ENCODE measurements at places on chromosomes 1 and 21.

DNA sequence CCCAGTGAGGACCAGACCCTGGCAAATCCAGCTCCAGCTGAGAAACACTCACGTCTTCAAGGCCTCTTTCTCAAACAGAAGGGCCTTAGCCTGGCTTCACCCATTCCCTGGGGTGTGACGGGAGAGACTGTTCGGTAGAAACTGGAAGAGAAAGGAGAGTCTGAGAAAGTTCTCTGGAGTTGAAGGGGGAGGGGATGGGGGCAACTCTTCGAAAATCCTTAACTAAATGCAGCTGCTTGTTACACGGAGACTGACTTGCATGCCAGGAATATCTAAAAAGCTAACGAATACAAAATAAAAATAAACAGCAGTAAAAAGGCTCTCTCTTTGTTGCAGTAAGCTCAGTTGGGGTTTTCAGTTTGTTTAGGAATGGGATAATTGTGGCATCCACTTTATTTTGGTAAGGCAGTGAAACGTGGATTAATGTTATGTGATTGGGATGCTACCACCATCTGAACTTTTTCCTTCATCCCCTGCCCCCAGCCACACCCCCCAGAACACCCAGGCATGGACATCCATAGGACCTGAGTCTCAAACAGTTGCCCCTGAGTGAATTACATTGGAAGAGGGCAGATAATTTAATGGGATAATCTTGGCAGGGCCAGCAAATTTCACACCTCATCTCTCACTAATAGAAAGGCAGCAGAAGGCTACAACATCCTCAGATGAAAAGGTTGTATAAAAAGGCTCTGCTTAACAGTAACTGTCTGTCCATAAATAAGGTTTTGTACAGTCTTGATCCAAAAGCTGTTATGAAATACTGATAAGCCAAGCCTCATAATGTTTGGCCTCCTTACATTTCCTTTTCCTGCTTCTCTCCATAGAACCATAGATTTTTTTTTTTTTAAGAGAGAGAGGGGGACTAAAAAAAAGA is 5.8 kb downstream of the ROR1 start:
- peak; percentile 74 for DNase-seq

GRCh38 chr1:10340930-10341590 is 57.8 kb upstream of the PGD start:
- DNase-seq = no peak

GRCh38 chr1:6365047-6365446 is 28.5 kb downstream of the ACOT7 start:
- DNase-seq = no peak

- peak; percentile 77 for DNase-seq
These were observed 26.7 kb upstream of the RBM15 start for GRCh38 chr1:110312188-110313121.

GRCh38 chr1:61604261-61604660 is 120.7 kb downstream of the TM2D1 start:
- no peak for DNase-seq
